Heart left ventricle (tissue), 16 donors: ENCODE measurements at places on chromosomes 5 and 9. TPM values are rescaled to one million over a fixed set of nuclear protein-coding genes. Genes with fewer than 3 reads are reported as not detected.

DNA sequence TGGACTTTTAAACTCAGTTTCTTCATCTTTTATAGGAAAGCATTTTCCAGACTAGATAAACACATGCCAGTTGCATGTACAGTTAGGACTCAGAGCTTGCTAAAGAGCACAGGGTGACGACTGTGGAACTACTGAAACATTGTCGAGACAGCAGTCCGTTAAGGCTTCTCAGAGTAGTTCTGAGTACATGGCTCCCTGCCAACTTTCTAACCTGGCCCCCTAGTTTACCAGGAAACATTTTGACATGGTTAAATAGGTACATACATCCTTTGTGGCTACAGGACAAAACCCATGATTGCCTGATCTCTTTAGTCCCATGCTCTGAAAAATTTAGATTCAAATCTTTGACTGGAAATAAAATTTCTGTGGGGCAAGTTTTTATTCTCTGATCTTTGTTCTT, 129.7 kb downstream of the SLF1 start:
- H3K4me3 ChIP-seq: no peak overlapping the region
- no peaks in the 10 kb centered on the region for H3K4me1 ChIP-seq
- no peaks in the 10 kb centered on the region for H3K36me3 ChIP-seq
- no peak for DNase-seq

DNA sequence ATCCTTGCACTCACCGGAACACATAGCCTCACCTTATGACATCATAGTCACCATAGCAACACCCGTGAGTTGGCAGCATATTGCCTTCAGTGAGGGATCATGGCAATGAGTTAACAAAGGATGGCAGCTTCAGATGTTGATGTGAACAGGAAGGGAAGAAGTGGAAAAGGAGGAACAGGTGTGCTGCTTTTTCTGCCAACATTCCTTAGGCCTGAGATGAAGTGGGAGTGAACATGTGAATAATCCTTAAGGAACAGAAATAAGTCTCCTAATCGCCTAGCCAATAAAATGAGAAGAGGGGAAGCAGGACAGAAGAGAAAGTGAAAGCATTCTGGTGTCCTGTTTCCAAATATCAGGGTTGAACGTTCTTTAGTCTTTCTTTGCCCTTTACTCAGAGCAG, 360.0 kb downstream of the BRINP1 start:
- no peaks in the 10 kb centered on the region for H3K36me3 ChIP-seq
- H3K27me3 ChIP-seq: no peaks in the 10 kb centered on the region

DNA sequence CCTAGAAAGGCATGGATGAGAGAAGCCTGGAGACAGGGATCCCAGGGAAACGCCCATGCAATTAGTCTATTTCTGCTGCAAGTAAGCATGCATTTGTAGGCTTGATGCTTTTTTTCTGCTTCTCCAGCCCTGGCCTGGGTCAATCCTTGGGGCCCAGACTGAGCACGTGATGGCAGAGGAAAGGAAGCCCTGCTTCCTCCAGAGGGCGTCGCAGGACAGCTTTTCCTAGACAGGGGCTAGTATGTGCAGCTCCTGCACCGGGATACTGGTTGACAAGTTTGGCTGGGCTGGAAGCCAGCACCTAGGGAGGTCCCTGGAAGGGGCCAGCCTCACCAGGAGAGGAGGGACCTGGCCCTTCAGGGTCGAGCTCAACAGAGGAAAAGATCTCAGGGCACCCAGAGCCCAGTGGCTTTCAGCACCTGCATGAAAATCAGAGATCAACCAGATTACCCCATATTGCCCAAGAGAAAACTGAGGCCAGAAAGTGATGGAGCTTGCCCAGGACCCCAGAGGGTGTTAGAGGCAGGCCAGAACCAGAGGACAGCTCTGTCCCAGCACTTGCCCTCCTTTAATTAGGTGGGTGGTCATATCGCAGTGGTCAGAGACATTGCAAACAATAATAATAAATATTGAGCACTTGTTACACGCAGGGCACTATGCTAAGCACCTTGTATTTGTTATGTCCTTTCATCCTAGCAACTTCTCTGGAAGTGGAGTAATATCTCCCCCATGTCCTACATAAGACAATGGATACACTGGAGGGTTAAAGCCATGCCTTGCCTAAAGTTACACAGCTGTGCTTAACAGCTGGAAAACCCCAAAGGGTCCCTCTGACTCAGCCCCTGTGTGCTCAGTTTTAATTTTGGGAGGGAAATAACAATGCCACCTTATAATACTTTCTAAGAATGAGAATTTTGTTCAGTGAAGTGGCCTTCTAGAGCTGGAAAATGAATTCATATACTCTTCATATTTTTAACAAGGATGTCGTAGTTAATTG, 67.1 kb downstream of the KLF4 start:
- no peak overlapping the region for H3K4me3 ChIP-seq
- peak; percentile 72 for DNase-seq
- H3K27ac ChIP-seq: no peak overlapping the region
- H3K27me3 ChIP-seq: no peaks in the 10 kb centered on the region

DNA sequence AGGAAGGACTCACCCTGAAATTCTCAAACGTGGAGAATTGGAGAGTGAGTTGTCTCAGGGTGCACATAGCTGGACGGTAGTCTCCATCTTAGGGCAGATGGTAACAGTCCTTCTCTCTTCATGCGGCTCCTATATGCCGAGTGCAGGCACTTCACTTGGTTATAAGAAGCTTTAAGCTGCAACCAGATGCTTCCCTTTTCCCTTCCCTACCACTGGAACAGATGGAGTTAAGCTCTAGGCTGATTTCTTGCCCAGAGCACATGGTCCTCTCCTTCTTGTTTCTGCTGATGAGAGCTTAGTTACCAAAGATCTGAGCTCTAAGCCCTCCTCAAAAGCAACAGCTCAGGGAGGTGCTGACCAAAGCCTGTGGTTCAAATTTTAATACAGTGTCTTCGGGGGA, 355.7 kb downstream of the ARHGEF28 start:
- H3K4me3 ChIP-seq: no peak overlapping the region
- no peaks in the 10 kb centered on the region for H3K36me3 ChIP-seq
- H3K27ac ChIP-seq: no peak overlapping the region
- DNase-seq: no peak
- no peaks in the 10 kb centered on the region for H3K27me3 ChIP-seq

- no peaks in the 10 kb centered on the region for H3K36me3 ChIP-seq
- DNase-seq: no peak
These were observed 121.3 kb downstream of the RPS23 start for GRCh38 chr5:82156874-82157273.

GRCh38 chr9:27497883-27498417, 26.1 kb upstream of the IFNK start:
- H3K4me3 ChIP-seq: no peak overlapping the region
- no peak overlapping the region for H3K27ac ChIP-seq
- DNase-seq: no peak
- H3K27me3 ChIP-seq: no peaks in the 10 kb centered on the region
- H3K36me3 ChIP-seq: no peaks in the 10 kb centered on the region

DNA sequence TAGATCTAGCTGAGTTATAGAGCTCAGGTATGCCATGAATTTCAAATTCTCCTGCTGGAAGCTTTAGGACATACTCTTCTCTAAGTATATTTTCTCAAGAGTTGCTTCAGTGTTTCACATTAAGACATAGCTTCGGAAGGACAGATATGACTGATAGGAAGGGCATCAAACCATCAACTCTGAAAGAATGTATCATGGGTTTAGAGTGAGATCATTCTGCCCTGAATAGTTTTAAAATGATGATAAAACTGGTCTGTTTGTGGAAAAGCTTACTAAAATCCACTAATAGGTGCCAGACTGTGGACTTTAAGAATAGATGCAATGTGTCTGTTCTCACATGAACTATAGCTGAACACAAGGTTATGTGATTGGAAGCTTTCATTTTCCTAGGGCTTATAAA, 8.4 kb downstream of the SPEF2 start:
- no peaks in the 10 kb centered on the region for H3K4me1 ChIP-seq
- no peaks in the 10 kb centered on the region for H3K27me3 ChIP-seq
- H3K27ac ChIP-seq: no peak overlapping the region
- peaks cover 25% of the 10 kb centered on the region for H3K36me3 ChIP-seq

DNA sequence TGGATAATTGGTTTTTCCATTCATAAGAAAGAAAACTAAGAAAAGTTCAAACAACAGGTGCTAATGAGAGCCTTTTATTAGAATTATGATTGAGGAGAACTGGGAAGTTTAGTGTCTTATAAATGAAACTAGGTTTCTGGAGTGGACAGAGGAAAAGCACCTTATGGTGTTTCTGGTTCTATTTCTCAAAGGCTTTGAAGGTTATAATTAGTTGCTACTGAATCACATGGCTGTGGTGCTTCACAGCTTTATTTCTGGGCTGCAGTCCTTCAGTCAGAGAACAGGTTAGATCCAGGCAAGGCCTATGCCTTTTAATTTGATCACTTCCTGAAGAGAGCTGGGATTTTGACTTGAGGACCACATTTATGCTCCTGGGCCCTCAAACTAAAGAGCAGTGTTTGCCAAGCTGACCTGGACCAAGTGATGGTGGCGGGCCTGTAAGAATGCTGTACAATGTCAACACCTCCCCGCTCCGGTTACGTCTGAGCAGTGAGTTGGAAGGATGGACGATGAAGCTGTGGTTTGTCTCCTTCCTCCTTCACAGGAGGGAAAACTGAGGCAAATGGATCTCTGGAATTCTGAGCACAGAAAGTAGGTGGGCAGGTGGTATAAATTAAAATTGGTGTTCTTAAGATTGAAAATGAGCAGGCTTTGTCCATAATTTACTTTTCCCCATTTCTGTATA, 56.0 kb downstream of the ZNF462 start:
- peaks cover 27% of the 10 kb centered on the region for H3K4me1 ChIP-seq
- DNase-seq: no peak
- H3K4me3 ChIP-seq: peak overlapping the region; percentile 6

GRCh38 chr9:128253991-128254346, 21.8 kb downstream of the GOLGA2 start:
- peaks cover 6% of the 10 kb centered on the region for H3K27me3 ChIP-seq
- no peak overlapping the region for H3K4me3 ChIP-seq
- peaks cover 32% of the 10 kb centered on the region for H3K36me3 ChIP-seq
- peaks cover 6% of the 10 kb centered on the region for H3K4me1 ChIP-seq

DNA sequence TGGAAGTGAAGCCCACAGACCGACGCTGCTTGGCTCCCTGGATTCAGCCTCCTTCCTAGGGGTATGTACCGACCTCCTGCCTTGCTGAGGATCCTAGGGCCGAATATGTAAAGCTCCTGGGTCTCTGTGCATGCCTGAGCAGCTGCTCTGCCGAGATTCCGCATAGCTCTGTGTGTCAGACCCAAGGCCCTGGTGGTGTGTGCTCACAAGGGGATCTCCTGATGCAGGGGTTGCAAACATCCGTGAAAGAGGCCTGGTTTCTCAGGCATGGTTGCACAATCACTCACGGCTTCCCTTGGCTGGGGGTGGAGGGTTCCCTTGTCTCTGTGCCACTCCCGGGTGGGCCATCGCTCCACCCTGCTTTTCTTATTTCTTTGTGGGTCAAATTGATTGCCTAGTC, 19.9 kb upstream of the SVEP1 start:
- DNase-seq: no peak
- H3K27ac ChIP-seq: no peak overlapping the region
- no peaks in the 10 kb centered on the region for H3K4me1 ChIP-seq
- peaks cover 7% of the 10 kb centered on the region for H3K27me3 ChIP-seq
- no peaks in the 10 kb centered on the region for H3K36me3 ChIP-seq

- no peaks in the 10 kb centered on the region for H3K27me3 ChIP-seq
- H3K4me3 ChIP-seq: no peak overlapping the region
- H3K4me1 ChIP-seq: peaks cover 5% of the 10 kb centered on the region
- no peak for DNase-seq
- H3K36me3 ChIP-seq: peaks cover 24% of the 10 kb centered on the region
- no peak overlapping the region for H3K27ac ChIP-seq
These were observed 14.7 kb downstream of the LRRC70 start for GRCh38 chr5:62593331-62593730.

DNA sequence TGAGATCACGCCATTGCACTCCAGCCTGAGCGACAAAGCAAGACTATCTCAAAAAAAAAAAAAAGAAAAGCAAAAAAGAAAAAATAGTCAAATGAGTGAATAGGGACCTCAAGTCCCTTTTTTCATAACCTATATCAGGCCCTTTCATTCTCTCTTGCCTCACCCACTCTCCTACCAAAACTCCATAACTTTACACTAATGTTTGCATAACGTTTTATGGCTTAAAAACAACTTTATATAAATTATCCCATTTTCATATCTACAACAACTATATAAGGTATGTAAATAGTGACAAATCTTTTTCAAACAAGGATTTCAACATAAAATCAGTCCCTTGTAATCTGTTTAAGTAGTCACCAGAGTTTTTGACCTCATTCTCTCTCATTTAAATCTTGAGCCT, 56.9 kb upstream of the PIP5K1B start:
- no peaks in the 10 kb centered on the region for H3K4me1 ChIP-seq
- DNase-seq: no peak
- no peaks in the 10 kb centered on the region for H3K36me3 ChIP-seq
- H3K27ac ChIP-seq: no peak overlapping the region
- H3K4me3 ChIP-seq: no peak overlapping the region

- no peak overlapping the region for H3K27ac ChIP-seq
- no peaks in the 10 kb centered on the region for H3K36me3 ChIP-seq
- no peak overlapping the region for H3K4me3 ChIP-seq
- peaks cover 44% of the 10 kb centered on the region for H3K4me1 ChIP-seq
- no peaks in the 10 kb centered on the region for H3K27me3 ChIP-seq
- DNase-seq: no peak
These were observed 87.6 kb downstream of the AMBP start for GRCh38 chr9:113990570-113990907.

- H3K4me3 ChIP-seq: no peak overlapping the region
- H3K27me3 ChIP-seq: no peaks in the 10 kb centered on the region
- H3K36me3 ChIP-seq: no peaks in the 10 kb centered on the region
- no peak for DNase-seq
- H3K4me1 ChIP-seq: no peaks in the 10 kb centered on the region
- H3K27ac ChIP-seq: no peak overlapping the region
These were observed 215.0 kb downstream of the PARP8 start for GRCh38 chr5:50881407-50881806.

DNA sequence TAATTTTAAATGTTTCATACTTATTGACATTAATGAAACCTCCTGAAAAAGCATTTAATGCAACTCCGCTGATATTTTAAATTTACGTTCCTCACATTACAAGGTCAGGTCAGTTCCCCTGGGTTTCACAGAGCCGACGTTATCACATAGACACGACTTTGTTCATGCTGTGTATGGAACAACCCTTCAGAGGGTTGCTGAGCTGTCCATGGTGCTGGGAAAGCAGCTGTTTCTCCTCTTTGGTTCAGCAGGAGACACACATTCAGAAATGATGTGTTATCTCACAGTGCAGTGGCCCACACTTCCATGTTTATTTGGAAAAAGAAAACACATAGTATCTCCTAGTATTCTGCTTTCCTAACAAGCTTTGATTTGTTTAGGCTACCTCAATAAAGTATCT, 53.5 kb downstream of the PPP2R2B start:
- H3K4me3 ChIP-seq: no peak overlapping the region
- no peaks in the 10 kb centered on the region for H3K36me3 ChIP-seq
- DNase-seq: peak; percentile 27
- peaks cover 2% of the 10 kb centered on the region for H3K4me1 ChIP-seq
- no peak overlapping the region for H3K27ac ChIP-seq
- no peaks in the 10 kb centered on the region for H3K27me3 ChIP-seq

The CXCL14 gene
- 1.0 TPM for total RNA-seq

The FREM1 gene
- total RNA-seq: 4.0 TPM

The SMC2 gene
- total RNA-seq: 12.8 TPM

The CPEB4 gene
- 104 TPM for total RNA-seq

The PRRX2 gene
- 0.22 TPM for total RNA-seq

The CYLC2 gene
- total RNA-seq: not detected

The HSPA9 gene
- total RNA-seq: 211 TPM

The N4BP3 gene
- total RNA-seq: 2.0 TPM

The FAM170A gene
- not detected for total RNA-seq

The TNFSF8 gene
- total RNA-seq: 0.47 TPM
